SJSA1 (cell line): ENCODE measurements at places on chromosomes 4 and X.
A peak's percentile ranks its signal among the peaks of the same experiment; 100 is the strongest.

DNA sequence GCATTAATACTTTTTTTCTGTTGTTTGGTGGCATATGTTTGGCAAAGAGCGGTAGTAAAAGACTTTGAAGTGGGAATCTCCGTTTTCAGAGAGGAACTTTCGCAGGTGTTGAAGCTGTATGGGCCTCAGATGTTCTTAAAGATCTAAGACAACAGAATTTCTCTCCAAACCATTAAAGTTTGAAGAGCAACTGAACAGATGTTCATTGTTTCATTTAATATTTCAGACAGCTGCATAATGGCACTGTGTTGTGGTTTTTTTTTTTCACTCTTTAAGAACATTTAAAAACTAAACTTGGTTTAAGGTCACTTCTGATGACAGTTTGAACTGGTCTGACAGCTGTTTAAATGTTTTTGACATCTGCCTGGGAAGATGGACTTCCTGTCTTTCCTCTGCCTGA, 882.7 kb upstream of the PCDH10 start:
- no peak for DNase-seq

DNA sequence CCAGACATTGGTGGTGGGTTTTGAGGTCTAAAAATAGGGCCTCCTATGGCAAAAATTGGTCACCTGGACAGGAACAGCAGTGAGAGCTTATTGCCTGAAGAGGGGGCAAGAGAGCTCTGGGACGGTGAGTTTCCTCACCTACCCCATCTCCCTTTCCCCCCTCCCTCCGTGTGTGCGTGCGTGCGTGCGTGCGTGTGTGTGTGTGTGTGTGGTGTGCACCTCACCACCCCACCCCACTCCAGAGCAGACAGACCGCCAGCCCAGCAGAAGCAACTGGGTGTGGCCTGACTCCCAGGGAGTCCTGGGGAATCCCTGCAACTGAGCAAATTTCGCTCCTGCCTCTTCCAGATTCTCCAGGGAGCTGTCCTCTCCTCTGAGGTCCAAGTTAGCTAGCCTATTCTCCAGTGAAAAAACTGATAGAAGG, 44.7 kb downstream of the PRPS1 start:
- peak; percentile 75 for DNase-seq

GRCh38 chr4:110610940-110611831, 11.7 kb downstream of the PITX2 start:
- DNase-seq, result no peak

GRCh38 chrX:47264483-47265173, 31.8 kb downstream of the USP11 start:
- no peak for DNase-seq

DNA sequence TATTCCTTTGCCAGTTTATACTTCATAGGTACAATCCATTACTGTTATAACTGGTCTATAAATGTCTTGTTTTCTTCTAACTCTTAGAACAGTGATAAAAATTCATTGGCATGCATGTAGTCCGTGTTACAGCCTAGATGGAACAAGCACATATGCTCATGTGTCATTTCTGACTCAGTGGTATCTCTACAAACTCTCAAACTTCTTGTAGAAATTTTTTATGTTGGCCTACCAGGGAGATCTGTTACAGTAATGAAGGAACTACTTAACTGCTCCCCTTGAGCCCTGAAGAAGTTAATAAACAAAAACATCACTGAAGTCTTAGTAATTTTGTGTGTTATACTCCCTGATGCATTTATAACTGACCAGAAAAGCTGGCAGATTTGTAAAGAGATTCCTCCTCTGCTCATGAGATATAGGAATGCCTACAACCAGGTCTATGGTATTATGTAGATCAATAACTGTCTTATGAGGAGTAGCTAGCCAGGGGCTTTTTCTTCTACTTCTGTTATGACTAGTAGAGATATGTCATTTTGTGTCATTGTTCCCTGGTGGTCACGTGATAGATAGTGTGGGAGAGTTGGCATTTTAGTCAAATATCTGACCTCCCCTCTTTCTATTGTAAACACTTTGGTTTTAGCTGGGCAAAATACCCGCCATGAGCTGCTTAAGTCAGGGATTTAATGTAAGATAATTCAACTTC, 53.7 kb upstream of the FAAH2 start:
- DNase-seq, result no peak

- DNase-seq, result no peak
Observed at GRCh38 chr4:30727409-30727808, 7.2 kb downstream of the PCDH7 start.

DNA sequence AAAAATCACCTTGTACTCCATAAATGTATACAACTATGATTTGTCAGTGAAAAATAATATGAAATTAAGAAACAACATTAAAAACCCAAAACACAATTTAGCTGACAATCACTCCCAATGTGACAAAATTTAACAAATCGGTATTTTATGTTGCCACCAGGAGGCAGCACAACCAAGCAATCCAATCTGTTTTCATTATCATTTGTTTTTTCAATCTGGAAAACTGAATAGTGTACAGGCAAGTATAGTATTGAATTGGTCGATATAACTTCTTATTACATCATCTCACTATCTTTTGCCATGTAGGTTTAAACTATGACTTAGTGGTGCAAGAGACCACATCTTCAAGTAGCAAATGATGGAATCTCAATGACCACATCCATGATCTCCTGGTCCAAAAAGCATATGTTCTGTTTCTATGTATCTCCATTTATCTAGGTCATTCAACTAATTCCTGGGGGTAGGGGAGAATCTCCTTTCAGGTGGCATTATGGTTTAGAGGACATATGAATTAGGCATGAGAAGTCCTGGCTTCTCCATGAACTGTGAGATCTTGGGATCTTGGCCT, 112.9 kb upstream of the AGA start:
- peak; percentile 9 for DNase-seq

DNA sequence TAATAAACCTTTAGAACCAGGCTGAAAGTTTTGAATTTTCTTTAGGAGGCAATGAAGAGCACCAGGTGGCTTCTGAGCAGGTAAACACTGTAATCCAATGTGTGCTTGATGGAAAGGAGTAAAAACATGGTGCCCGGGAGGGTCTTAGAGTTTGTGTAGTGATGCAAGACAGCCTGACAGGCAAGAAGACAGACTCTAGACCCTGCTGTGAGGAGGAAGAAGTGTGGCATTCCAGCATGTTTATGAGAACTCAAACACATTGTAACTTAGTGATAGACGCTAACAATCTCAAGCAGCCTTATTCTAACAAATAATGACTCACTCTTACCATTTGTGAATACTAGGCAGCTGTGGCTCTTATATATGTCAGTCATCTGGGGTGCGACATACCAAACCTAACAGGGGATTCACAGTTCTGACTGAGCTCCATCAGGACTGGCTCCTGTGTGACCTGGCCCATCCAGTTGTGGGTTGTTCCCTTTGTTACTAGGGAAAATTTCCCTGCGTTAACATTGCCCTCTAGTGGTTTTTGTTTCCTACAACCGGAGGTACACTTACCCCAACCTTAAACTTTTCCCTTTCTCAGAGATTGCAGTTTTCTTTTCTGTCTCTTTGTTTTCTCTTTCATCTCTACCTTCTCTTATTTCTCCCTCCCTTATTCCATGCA, 53.8 kb downstream of the VSIG4 start:
- DNase-seq, result peak; percentile 8

DNA sequence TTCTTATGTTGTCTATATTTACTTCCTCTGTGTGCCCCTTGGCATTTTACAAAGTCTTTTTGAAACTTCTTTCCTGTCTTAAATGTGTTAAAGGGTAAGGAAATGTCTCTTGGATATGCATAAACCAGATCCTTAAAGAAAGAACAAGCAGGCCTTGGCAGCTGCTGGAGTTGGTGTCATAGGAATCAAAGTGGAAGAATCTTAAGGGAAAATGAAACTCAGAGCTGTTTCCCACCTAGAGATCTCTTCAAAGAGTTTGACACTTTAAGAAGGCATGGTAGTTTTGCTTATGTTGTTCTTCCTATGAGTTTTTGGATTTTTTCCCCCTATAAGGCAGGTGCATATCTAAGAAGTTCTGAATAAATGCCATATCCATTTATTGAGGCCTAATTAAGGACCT, 37.0 kb upstream of the CWH43 start:
- DNase-seq, result no peak
